ENCODE measurements at places on chromosomes 16 and 17.

- DNase-seq, result no peak
Measured at GRCh38 chr16:79554912-79555311, 45.6 kb downstream of the MAF start.

- no peak for DNase-seq
Measured at GRCh38 chr17:44204441-44204882, 4.8 kb upstream of the ATXN7L3 start.

DNA sequence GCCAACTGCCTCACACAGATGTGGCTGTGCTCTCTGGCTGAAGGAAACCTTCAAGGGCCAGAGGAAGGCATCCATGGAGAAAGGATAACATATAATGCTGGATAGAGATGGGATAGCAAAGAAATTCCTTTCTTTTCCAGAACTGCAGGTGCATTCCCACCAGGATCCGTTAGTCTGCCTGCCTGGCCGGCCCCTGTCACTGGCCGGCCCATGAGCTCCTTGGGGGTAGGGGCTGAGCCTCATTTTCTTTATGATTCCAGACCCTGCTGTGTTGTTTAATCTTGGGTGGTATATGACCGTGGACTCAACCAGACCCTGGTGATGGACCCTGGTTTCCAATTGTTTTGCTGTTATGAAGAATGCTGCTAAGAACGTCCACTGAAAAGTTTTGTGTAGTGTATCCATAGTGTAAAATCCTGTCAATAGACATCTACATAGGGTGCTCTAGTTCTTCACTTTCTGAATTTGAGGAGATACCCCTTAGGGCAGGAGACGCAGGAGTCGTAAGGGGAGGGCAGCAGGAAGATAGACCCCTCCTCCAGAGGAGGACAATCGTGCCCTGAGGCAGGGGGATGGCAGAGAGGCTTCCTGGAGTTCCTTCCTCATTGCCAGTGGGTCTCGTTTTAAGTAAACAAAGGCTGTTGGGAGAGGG is 93.4 kb downstream of the IRX3 start:
- no peak for DNase-seq

DNA sequence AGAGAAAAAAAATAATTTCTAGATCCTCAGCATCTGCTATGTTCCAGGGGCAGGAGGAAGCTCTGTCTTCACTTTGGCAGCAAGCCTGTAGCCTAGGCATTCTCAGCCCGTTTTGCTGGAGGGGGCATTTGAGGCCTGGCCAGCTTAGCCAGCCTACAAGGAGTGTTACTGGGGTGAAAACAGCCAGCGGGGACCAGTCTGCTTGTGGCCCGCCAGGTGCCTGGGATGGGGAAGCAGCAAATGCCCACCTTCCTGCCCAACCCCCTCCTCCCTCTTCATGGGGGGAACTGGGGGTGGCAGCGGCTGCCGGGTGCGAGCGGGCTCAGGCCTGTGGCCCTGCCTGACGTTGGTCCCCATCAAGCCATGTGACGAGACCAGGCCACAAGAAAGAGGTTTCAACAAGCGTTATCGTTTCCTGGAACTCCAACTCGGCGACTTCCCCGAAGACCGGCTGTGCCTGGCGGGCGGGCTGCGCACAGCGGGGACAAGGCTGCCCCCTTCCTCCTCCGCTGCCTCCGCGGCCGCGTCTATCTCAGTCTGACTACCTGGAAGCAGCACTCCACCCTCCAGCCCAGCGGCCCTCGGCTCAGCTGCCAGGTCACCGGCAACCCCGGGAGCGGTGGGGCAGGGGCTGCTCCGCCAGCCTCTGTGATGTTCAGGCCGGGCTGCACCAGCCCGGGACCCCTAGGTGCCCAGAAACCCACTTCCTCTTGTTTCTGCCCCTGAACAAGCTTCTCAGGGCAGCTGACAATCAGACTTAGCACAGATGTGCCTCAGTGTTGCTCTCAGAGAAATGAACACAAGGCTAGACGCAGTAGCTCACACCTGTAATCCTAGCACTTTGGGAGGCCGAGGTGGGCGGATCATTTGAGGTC is 22.9 kb downstream of the SOCS1 start:
- DNase-seq, result peak; percentile 55

GRCh38 chr17:3834811-3835210 is 11.2 kb downstream of the NCBP3 start:
- DNase-seq, result no peak

DNA sequence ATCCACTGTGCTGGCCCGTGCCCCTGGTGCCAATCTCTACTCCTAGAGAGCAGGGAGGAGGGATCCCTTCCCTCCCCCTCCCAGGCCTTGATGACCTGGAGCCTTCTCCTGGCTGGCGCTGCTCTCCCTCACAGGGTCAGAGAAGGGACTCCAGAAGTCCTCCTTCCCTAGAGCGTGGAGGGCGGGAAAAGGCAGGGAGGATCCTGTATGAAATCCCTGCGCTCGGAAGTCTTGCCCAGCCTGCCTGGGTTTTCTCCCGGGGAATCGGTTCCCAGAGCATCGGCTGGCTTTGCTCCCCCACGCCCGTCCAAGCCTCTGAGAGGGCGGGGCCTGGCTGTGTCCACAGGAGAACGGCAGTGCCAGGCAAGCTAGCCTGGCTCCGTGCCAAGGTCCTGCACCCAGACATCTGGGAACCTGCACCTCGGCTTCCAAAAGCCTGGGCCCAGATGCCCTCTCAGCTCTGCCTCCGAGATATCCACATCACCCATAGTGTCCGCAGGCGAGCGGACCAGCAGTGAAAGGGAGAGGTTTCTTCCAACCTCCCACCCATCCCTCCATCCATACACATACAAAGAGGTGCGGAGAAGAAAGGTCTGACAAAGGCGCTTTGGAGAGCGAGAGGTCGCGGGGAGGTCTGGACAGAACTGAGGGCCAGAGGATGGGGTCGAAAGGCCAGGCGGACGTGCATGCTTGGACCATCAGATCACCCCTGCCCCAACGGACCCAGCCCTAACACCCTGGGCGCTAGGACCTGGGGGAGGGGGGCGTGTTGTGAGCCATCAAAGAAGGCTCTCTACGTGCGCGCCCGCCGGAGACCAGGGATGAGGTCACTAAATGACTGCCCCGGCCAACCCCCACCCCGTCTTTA is 1.1 kb downstream of the MPP2 start:
- DNase-seq, result peak; percentile 93

DNA sequence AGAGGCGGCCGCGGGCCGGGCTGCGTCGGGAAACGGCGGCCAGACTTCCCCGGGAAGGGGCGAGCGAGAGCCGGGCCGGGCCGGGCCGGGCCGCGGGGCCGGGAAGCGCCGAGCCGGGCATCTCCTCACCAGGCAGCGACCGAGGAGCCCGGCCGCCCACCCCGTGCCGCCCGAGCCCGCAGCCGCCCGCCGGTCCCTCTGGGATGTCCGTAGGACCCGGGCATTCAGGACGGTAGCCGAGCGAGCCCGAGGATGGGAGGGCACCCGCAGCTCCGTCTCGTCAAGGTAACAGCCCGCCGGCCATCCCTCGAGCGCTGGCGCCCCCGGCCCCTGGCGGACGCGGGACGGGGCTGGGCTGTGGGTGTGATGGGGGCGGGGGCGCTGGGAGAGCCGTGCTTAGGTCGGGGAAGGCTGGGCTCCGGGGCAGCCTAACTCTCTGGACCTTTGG is at the start of gene CRHR1:
TSS of gene CRHR1 (plus strand) at position 28 of the 448 bp plus-strand sequence. CDS start at position 253, 225 bp downstream.
- DNase-seq, result no peak

GRCh38 chr16:3589441-3589921 is 12.3 kb upstream of the NLRC3 start:
- no peak for DNase-seq

GRCh38 chr16:641326-642188 is at the start of gene MCRIP2:
TSS of gene MCRIP2 (plus strand) at chr16:641828. CDS start at chr16:641992, 164 bp downstream.
- DNase-seq, result peak; percentile 81
